ENCODE measurements at places on chromosomes 2 and 18. TPM values are rescaled to one million over a fixed set of nuclear protein-coding genes. Genes with fewer than 3 reads are reported as not detected.

The ASPRV1 gene
- total RNA-seq = 0.77 TPM

The TSGA10 gene
- total RNA-seq = 6.4 TPM

The DNAJC5G gene
- total RNA-seq = not detected

The COPS7B gene
- 51.8 TPM for total RNA-seq

The RANBP2 gene
- 76.5 TPM for total RNA-seq

The MC2R gene
- not detected for total RNA-seq

The TLX2 gene
- total RNA-seq = 0.37 TPM

The HAUS1 gene
- 53.3 TPM for total RNA-seq

Data from CD8-positive, alpha-beta memory T cell (primary cell).